ENCODE measurements at places on chromosomes 1 and 21.

- DNase-seq = no peak
Measured at GRCh38 chr1:156407760-156408159, 38.7 kb downstream of the RHBG start.

DNA sequence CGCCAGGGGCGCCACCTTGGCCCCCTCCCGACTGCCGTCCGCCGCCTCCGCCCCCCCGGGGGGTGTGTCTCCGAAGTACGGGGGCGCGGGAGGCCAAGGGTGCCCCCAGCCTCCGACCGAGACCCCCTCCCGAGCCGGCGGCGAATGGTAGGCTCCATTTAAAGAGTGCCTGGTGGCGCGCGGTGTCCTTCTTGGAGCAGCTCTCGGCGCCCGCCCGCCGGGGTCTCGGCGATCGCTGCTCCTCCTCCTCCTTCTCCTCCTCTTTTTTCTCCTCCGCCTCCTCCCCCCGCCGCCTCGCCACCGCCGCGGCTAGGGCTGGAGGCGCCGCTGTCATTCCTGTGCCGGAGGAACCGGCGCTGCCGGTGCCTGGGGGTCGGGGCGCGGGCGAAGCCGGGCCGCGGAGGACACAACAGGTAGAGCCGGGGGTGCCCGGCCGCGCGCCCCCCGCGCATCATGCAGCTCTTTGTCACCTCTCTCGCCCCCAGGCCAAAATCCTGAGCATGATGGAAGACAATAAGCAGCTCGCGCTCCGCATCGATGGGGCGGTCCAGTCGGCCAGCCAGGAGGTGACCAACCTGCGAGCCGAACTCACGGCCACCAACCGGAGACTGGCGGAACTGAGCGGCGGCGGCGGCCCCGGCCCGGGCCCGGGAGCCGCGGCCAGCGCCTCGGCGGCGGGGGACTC is at the start of gene KAZN:
Gene KAZN (plus strand): TSS at position 188 of the 685 bp plus-strand sequence.
- DNase-seq = no peak

- DNase-seq = no peak
Measured at GRCh38 chr1:952201-952600, 6.9 kb downstream of the NOC2L start.

GRCh38 chr1:23736437-23737134 is 6.7 kb upstream of the ELOA start:
- DNase-seq = no peak

DNA sequence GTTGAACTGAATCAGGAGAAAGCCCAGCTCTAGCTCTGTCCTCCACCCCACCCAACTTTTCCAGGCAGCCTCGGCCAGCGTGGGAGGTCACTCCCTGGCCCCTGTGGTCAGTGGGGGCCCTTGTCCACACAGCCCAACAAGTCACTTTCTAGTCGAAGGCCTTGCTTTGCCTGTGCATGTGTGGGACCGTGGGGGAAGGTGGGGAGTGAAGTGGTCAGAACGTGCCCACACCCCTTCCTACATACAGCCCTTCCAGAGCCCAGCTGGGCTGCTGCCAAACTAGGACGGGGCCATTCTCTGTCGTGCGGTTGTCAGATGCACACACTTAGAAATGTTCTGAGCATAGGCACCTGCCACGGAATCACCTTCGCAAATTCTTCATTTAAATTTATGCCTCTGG is 18.0 kb downstream of the FAAP20 start:
- no peak for DNase-seq

DNA sequence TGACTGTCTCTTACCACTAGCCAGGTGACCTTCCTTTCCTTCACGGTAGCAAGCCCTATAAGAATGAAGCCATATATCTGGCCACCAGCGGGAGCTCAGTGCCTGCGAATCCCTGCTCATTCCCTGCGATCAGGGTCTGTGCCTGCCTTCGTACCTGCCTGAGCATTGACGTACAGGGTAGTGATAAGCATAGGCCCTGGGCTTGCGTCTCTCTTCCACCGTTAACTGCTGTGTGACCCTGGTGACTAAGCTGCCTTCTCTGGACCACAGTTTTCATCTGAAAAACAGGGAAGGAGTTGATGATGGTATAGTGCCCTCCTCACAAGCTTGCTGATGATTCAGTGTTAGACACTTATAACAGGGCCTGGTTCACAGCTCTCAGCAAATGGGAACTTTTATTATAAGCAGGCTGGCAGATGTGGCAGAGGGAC is 4.1 kb downstream of the ZC3H12A start:
- DNase-seq = peak; percentile 31

DNA sequence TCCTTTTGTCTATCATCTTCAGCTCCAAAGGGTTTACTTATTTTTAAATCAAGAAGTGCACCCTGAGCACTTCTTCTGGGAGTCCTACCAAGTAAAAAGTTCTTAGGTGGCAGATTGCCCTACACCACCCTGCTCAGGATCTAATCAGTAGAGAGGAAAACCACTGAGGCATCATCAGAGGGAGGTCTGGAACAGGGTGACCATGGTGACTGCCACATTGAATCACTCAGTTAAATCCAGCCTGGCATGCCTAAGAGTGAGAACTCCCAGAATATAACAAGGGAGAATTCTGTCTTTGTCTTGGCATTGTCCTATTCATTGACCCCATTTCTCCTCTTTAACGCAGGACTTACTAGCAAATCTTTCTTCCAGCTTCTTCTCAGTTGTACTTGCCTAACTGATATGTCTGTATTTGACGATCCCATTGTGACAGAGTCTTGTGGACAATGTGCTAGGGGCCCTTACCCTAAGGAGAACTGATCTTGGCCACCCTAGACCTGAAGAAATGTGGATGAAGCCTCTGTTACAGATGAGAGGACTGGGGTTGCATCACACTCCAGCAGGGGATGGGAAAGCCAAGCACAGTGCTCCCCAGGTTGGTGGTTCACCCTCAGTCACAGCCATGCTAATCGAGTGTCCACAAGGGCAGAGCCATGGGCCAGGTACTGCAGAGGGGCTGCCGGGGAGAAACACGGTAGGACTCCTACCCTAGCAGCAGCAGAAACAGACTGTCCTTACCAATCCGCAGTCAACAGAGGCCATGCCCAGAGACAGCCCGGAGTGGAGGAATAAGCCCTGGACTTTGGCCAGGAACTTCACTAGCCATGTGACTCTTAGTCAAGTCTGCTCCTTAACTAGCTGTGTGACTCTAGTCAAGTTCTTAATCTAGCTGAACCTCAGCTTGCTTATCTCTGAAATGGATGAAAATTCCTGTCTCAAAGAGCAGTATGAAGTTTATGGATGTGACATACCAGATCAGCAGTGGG is 15.4 kb downstream of the PKP1 start:
- DNase-seq = no peak

DNA sequence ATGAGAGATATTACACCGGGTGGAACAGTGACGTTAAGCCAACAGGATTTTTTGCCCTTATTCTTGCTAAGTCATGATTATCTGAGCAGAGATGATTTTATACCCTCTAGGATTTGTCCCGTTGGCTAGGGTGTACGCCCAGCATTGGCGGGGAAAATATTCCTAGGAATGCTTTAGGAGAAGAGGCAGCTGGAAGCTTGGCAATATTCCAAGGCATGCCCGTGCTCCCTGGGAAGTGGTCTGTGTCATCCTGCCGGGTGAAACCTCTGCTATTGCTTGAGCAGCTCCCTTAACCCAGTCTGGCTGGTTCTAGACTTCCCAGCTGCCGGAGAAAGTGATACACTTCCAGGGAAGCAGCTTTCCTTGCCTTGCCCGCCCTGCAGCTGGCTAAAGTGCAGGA is 16.2 kb downstream of the CHRNB2 start:
- DNase-seq = no peak

DNA sequence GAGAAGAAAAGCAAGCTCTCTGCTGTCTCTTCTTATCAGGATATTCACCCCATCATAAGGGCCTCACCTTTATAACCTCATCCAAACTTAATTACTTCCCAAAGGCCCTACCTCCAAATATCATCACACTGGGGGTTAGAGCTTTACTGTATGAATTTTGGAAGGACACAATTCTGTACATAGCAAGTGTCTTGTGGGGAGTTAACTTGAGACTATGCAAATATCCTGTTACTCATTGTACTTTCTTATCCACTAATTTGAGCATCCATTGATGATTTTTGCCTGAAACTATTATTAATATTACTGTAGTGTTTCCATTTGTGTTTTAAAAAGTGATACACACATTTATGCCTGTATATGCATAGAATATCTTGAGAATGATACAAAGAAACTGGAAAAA is 129.1 kb upstream of the IVNS1ABP start:
- no peak for DNase-seq

DNA sequence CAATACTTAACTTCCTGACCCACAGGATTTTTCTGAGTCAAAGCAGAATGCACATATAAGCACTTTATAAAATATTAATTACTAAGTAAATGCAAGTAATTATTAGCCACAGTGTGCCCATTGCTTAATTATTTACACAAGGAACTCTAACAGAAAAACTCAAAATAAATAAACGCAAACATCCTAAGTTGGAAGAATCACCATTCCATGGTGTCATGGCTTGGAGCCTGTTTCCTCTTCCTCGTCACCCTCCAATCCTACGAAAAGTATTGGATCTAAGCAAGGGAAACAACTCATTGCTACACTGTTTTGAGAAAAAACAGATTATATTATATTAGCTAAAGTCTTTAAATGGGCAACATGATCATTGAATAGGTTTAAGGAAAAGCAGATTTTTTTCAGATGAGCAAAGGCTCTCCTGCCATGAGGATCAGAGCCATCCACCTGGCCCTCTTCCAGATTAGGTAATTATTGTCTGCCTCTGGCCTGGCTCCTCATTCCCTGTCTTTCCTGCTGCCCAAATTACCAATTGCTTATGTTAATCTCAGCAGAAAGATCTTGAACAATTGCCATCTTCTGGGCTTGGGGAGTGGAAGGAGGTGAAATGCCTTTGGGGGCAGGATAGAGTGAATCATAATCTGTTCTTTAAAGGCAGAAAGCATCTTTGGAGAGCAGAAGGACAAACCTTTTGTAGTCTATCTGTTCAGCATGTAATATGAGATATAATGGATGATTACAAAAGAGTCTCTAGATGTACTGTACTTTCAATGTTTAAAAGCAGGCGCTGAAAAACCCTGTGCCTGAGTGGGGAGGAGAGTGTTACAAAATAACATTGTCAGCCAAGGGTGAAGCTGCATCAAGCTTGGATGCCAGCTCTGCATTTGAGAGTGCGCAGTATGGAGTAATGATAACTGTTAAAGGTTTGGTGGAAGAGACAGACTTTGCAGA is 121.2 kb downstream of the DUSP10 start:
- DNase-seq = no peak

DNA sequence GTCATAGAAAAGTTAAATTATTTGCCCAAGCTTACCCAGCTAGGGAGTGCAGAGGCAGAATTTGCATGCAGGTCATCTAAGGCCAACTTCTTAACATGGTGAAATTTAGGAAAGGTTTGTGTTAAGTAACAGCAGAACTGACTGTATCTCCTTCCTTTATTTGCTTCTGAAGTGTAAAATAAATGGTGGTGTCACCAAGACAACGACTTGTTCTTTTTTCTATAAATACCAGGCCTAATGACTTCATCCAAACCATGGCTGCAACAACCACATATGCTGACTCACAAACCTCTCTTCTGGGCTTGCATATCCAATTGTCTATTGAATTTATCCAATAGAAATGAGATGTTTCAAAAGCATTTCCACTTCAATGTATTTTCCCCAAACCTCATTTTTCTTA is 19.1 kb downstream of the COL24A1 start:
- DNase-seq = peak; percentile 3
